ENCODE measurements at places on chromosomes 12 and 14.
A peak's percentile ranks its signal among the peaks of the same experiment; 100 is the strongest.

DNA sequence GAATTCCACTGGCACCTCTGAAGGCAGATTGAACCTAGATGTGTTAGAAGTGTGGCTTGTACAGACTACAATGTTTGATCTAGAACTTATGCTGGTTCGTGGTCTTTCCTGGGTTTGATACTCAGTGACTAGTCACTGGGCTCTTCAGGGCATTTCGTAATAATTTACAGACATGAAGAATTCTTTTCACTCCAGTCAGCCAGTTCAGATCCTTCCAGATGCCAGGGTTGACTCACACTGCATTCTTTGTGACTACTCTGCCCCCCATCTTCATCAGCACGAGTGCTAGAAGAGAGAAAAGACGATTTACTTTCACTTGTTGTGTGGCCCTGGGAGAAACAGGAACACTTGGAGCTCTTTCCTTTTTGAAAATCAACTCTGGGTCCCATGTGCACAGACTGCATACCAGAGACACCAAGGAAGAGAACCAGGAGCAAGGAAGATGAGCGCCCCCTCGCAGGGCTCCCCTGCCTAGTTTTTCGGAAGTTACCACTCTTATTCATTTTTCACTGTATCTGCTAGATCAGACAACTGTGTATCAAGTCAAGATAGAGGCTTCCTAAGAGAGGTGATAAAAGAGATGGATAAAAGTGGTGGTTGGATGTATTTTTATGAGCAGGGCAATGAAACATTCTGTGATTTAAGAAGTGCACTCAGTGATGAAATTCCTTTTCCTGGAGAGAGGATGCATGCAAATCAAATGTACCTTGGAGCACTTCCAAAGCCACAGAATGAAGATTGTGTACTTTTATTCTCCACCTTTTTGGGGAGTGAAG lies 33.5 kb upstream of the EVL start:
- peak; percentile 99 for DNase-seq

GRCh38 chr14:34229140-34229539 lies 232.9 kb downstream of the SPTSSA start:
- no peak for DNase-seq

DNA sequence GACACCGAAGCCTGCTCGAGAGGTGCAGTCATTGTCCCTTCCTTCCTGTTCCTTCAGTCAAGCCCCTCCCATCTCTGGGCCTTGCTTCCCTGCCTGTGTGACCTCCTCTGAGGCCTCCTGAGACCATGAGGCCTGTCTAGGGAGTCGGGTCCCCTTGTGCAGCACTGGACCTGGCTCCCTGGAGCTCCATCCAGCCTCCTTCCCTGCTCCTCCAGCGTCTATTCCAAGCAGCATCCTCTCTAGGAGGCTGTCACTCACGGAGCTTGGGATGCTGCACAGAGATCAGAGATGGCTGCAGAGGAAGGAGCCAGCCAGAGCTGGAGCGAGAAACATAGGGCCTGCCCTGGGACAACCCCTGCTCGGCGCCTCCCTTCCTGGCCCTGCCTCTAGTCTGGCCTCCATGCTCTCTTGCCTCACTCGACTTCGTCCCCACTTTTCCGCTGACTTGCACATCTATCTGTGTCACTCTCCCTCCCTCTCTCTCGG lies 142.7 kb downstream of the BCL11B start:
- DNase-seq, result no peak

DNA sequence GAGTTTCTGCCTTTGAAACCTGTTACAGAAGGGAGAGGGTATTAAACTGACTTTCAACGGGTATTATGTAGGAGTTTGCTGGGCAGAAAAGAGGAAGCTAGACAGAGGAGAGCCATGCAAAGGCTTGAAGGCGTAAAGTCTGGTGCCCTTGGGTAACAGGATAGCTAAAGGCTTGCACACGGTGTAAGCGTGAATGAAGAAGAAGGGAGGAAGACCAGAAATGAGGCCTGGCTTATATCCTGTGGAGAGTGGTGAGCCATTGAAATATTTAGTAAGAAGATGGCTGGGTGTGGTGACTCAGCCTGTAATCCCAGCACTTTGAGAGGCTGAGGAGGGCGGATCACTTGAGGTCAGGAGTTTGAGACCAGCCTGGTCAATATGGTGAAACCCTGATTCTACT lies 22.6 kb downstream of the SUDS3 start:
- DNase-seq, result peak; percentile 15

- DNase-seq, result no peak
Observed at GRCh38 chr12:111297703-111298426, 71.0 kb downstream of the PHETA1 start.

Measured in choroid plexus epithelial cell (primary cell).